Stimulated activated CD4-positive, alpha-beta T cell treated with anti-CD3 and anti-CD28 coated beads, Interleukin-12 subunit alpha, Interleukin-12 subunit beta, amount 100 ng/mL, for 4 hours (primary cell): ENCODE measurements at places on chromosomes 2 and 18.

DNA sequence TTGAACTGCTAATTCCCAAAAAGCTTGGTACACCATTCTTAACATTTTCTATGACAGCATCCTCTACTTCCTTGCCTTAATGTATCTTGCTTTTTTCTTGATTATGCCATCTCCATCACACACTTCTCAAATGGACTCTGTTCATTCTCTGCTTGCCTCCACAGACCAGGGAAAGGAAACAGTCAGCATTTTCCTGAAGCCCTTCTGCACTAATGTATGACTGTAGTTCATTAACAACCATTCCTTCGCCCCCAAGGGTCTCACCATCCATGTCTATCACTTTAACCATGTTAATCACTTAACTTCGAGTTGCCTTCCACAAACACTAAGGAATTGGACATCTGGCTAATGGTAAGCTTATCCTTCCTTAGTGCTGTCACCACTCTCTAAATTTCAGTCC is 54.8 kb downstream of the COBLL1 start:
- no peak for DNase-seq

DNA sequence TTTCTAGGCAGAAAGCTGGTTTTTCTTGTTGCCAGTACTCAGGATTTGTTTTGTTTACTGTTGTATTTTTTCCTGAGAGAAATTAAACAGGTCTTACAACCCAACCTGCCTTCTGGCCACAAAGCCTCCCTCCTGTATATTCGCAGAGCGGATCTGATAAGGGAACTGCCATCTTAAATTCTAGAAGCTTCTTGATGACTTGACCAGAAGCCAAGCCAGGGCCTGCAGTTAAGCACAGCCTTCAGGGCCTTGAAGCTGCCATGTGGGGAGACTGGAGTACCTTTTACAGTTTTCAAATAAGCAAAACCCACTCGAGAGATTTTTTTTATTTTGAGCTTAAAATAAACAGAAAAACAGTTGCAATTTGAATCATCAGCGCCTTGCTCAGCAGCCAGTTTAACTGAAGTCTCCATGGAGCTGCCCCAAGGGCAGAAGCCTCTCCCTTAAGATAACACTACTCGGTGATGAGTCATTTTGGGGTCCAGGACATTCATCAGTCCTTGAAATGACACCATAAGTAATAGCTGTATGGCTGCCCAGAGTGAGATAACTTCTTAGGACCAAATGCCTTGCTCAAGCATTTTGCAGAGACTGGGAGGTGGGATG is 51.5 kb upstream of the PHLPP1 start:
- DNase-seq, result no peak

GRCh38 chr18:77101410-77102258 is 30.9 kb downstream of the MBP start:
- peak; percentile 58 for DNase-seq

DNA sequence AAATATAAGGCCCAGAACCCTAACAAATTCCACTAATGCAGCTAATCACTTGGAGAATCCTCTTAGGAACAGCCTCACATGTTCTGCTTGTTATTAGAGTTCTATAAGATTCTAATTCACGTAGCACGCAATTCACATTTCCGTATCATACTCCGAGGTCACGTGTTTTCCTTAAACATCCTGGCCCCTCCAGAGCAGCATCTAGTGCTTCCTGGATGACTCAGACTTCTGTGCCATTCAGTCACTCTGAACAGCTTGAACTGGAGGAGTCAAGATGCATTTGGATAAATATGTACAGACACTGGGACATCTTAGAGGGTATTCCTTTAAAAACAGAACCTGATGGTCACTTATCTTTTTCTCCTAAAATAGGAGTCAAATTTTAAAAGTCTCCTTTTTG is 156.5 kb downstream of the MYO5B start:
- DNase-seq, result no peak

DNA sequence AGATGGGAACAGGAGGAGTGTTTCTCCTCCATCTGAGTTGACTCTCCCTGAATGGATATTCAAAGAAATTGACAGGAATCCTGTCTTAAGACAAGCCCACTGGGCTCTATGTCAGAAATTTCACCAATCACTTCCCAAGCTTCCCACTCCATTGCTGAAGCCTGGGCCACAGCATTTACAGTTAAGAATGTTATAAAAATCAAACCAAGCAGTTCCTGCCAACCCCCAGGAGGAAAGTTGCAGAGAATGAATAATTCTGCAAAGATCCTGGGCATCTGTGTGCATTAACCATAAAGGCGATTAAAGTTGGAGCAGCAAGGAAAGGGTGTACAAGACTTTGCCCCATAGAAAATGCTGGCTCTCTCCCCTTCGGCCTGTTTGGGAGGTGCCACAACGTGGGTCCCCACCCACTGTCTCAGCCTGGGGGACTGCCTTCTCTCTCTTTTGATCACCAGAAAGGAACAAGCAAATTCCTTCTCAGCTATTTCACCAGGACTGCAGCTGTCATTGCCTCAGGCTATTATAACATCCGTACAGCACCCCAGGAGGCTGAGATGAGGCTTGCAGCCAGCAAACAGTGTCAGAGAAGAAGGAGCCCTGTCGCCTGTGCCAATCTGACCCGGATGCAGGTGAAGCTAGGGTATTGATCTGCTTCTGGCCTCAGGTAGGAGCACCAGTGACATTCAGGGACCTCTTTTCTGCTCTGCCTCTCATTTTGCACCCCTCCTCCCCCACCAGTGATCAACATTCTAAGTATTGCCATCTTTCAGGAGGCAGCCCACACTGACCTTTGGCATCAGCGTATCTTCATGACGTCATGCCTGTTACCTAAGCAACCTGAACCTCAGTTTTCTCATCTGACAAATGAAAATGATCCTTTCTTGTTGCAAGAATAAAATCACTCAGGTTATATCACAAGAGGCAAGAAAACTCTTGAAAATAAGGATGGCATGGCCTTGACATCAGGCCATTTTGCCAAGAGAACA is 219.0 kb downstream of the SH3BP4 start:
- DNase-seq, result no peak

DNA sequence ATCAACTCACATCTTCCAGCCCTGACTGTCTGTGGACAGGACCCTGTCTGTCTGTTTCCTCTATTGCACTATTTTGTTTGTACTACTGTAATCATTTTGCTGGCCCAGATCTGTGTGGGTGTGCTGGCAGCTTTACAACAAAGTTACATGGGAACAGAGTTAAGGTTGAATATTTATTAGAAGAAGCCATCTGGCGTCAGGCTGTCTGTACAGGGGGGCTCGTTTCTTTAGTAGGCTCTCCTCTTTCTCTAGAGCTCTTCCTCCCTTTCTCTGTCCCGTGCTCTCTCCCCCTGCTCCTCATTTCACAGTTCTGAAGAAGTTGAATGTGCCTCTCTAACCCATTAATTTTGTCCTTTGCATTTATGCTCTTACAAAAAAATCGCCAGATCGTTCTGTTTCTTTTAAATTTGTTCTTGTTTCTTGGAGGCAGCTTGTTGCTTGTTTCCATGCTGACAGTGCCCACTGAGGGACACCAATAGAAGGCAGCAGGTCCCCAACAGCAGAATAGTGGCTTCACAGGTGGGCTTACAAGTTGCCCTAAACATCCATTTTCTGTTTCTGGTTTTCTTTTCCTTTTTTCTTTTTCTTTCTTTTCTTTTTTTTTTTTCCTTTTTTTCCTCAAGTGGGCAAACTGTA is 315.2 kb upstream of the ZEB2 start:
- DNase-seq, result no peak

- no peak for DNase-seq
Observed at GRCh38 chr2:180472133-180472532, 465.0 kb upstream of the CWC22 start.

DNA sequence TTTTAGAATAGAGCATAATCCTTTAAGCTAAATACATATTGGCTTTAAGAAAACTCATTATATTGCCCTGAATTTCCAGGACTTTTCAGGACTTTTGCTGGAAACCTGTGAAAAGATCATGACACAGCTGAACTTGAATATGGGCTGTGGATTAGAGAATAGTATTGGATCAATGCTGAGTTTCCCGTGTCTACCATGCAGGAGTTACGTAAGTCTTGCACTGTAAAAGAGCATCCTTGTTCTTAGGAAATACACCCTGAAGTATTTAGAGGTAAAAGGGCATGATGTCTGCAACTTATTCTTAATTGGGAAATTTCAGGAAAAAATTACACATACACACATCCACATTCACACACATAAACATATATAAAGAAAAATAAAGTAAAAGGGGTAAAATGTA is 82.1 kb downstream of the ZFP36L2 start:
- DNase-seq, result no peak

GRCh38 chr2:190051223-190051622 is 11.3 kb downstream of the MSTN start:
- DNase-seq, result no peak

DNA sequence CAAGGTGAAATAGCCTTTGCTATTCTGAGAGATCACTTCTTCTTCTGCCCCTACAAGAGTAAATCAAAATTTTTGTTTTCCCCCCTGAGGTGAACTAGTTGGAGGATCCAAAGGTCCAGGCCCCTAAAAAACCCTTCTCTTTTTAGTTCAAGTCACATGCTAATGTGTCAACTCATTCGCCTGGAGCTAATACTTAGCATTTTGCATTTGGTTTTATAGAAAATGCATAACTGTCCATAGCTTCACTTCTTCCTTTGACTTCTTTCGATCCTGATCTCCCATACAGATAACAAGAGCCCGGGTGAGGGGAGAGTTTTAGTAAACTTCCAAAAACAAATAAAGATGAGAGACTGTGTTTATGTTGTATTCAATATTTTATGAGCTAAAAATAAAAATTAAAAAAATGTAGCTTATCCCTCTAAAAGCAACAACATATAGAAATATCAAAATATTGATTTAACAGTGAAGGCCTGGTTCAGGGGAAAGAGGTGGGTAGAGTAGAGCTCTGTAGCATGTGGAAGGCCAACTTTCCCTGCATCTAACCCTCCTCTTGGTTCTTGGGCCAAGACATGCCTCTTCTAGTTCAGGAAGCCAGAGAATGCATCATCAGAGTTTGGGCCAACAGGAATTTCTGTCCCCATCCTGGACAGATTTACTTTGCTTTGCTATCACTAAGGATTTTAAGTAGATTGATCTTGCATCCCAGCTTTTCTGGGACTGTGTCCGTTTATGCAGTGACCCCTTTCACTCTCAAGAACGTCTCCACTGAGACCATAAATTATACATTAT is 333.8 kb downstream of the ALK start:
- DNase-seq, result no peak

DNA sequence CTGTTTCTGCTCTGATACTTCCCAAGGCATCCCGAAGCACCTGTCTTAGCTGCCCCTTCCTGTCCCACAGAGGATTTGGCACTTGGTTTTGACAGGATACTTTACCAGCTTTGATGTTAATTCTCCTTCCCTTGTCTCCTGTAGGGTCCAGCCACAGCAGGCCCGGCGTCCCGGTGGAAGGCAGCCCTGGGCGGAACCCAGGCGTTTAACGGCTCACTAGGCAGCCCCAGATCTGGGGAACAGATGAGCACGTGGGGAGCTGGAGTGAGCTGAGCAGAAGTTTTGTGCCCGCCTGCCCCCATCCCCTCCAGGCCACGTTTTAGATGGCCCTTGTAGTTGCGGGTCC is 11.4 kb downstream of the ANKRD23 start:
- no peak for DNase-seq

DNA sequence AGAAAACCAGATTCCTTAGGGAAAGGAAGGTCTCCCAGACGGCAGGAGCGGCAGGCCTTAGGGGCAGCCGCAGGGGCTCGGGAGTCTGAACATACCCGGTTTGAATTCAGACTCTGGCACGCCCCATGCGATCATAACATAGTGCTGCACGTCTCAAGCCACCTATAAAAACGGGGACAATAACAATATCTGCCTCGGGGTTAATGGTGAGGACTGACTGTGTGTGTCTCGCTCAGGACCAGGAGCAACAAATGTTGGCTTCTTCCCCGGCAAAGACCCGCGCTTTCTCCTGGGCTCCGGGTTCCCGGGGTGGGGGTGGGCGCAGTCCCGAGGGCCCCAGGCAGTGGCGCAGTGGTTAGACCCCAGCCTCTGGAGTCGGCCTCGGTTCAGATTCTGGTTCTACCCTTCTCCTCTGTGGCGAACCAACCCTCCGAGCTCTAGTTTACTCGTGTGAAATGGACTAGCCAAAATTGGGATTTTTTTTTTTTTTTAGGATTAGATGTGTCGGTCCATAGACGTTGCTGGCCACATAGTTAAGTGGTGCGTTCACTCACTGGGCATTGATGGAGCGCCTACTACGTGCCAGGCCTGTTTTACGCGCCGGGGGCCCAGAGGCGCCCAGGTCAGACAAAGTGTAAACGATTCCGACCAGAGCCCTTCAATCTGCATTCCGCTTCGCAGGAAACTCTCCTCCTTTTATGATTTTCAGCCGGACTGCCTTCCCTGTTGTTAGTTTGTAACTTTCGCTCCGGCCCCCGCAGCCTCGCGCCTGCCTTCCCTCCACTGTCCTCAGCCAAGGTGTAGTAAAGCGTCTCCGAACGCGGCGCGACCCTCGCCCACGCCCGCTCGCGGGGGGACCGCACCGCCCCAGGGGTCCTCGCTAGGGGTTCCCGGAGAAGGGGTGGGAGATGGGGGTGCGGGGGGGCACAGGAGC is 820 bp upstream of the SH3BP4 start:
- no peak for DNase-seq

- DNase-seq, result no peak
Observed at GRCh38 chr2:231000211-231000904, 4.4 kb downstream of the SPATA3 start.

DNA sequence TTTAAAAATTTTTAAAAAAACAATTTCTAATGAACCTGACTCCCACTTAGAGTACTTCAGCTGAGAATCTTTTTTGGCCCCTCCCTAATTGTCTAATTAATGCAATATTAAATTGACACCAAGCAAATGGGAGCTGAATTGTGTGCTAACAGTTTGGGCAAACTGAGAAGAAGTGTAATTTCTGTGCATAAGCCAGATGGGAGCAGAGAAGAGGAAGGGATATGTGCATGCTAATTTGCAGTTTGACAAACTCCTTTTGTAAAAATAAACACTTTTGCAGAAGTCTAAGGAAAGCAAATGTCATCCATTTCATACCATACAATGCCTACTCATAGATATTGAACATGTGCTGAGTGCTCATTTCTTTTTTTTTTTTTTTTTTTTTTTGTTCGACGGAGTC is 332.0 kb downstream of the CYRIA start:
- no peak for DNase-seq

DNA sequence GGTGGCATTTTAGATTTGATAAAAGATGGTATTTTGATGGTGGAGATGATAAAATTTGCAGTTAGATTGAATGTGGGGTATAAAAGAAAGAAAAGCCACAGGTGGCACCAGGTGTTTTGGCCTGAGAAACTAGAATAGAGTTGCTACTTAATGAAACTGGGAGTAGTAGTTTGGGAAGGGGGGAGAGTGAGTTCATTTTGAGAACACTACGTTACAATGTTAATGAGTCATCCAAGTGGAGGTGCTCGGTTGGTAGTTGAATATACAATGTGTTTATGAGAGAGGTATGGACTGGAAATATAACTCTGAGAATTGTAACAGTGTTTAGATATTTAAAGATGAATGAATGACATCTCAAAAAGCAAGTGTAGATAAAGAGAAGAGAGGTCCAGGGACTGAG is 26.4 kb downstream of the EPG5 start:
- no peak for DNase-seq

DNA sequence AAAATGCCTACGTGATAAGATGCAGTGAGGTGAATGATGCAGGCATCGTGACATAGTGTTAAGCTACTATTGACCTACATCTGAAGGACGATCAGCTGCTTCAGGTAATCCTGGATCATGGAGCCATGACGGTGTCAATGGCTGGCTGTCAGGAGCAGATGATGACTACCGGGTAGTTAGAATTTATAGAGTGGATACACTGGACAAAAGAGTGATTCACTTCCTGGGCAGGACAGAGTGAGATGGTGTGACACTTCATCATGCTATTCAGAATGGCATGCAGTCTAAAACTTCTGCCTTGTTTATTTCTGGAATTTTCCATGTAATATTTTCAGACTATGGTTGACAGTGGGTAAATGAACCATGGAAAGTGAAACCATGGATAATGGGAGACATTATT is 29.5 kb downstream of the METTL8 start:
- DNase-seq, result no peak
